ENCODE measurements at places on chromosomes 11 and 22. TPM values are rescaled to one million over a fixed set of nuclear protein-coding genes. Genes with fewer than 3 reads are reported as not detected.

The BTBD10 gene
- 18.3 TPM for total RNA-seq

The MICAL2 gene
- 71.4 TPM for total RNA-seq

The C11orf16 gene
- total RNA-seq: not detected

The OR5A1 gene
- not detected for total RNA-seq

The ATG13 gene
- 47.4 TPM for total RNA-seq

The OPCML gene
- not detected for total RNA-seq

The CTSW gene
- 12.3 TPM for total RNA-seq

The YAP1 gene
- 0.45 TPM for total RNA-seq

The YPEL4 gene
- 0.05 TPM for total RNA-seq

The KRTAP5-1 gene
- total RNA-seq: not detected

The SESN3 gene
- 7.3 TPM for total RNA-seq

GRCh38 chr11:81497202-81497804 is 1236.4 kb downstream of the FAM181B start:
- DNase-seq: no peak

DNA sequence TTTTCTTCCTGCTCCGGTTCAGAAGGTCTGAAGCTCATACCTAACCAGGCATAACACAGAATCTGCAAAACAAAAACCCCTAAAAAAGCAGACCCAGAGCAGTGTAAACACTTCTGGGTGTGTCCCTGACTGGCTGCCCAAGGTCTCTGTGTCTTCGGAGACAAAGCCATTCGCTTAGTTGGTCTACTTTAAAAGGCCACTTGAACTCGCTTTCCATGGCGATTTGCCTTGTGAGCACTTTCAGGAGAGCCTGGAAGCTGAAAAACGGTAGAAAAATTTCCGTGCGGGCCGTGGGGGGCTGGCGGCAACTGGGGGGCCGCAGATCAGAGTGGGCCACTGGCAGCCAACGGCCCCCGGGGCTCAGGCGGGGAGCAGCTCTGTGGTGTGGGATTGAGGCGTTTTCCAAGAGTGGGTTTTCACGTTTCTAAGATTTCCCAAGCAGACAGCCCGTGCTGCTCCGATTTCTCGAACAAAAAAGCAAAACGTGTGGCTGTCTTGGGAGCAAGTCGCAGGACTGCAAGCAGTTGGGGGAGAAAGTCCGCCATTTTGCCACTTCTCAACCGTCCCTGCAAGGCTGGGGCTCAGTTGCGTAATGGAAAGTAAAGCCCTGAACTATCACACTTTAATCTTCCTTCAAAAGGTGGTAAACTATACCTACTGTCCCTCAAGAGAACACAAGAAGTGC is 661 bp upstream of the MALAT1 start:
- DNase-seq: peak; percentile 52

- no peak for DNase-seq
Observed at GRCh38 chr11:19938866-19939265, 221.4 kb downstream of the DBX1 start.

DNA sequence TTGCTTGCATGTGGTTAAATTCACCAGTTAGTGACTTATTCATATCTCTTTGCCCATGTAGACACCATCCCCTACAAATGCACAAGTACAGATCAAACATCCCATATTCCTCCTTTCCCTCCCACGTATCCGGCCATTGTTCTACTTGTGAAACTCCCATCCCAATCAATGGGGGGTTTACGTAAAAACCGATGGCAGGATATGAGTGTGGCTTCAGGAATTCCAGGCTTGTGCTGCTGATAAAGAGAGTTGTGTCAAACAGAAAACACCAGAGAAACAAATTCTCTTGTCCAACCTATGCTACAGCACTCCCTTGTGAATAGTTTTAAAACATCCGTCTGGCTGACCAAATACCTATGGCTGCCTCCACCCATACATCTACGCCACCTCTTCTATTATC is 15.5 kb downstream of the FLI1 start:
- no peak for DNase-seq

DNA sequence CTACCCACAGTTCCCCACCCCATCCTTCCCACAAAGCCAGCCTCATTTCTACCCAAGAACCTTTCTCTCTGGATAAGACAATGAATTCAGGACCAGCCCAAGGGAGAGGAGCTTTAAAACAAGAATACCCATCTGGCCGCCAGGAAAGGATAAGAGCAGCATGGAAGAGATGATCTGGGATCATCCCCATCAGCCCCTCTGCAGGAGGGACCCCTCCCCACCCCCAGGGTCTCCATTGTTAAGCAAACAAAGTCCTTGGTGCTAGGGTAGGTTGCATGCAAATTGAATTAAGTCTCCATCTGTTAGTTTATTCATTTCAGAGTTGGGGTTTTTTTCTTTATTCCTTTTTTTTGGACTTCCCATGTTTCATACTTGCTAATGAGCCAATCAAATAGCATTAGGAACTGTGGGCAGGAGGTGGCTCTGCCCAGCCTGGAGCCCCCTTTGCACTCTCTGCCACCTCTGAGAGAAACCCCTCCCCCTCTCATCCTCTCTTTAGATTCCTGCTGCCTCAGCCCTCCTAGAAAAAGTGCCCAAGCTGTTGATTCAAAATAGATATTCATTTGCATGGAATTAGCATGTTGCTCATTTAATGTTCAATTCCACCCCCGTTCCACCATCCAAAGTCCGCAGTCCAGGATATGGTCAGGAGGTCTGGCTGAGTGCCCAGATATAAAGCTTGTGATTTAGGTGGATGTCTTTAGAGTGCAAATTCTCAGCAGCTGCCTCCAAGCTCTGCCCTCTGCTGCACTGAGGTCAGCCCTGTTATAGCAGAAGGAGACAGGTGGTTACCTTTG is 138.5 kb upstream of the NCAM1 start:
- DNase-seq: no peak

- DNase-seq: peak; percentile 19
Observed at GRCh38 chr11:43282607-43283440, 29.0 kb upstream of the API5 start.

GRCh38 chr11:113082341-113082955 is 121.2 kb downstream of the NCAM1 start:
- DNase-seq: no peak

DNA sequence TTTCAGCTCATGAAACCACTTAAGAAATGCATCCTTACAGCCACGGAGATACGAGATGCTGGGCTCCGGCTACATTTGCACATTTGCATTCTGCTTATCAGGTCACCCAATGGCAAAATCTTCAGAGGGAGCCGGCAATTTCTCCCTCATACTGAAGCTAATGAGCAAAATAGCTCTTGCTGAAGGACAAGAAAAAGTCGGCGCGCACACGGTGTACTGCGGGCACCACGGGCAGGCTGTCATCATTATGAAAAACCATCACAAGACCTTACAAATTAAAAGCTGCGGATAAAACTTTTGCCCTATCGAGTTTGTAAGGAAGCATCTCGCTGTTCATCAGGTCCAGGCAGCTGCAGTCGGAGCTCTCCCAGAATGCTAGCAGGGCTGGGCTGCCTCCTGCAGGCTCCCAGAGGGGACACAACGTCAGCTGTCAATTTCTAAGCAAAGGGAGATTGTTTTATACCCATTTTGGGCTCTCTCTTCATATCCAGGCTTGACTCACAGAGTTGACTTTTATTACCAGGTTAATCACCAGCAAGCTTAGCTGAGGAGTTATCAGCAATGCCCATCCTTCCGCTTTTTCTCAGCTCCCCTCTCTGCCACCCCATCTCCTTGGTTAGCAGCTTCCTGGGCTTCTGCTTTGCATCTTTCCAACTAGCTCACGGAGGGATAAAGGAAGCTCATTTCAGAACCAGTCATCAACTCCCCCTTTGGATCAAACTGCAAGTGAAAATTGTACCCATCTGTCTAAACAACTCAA is 375.1 kb downstream of the OPCML start:
- no peak for DNase-seq

DNA sequence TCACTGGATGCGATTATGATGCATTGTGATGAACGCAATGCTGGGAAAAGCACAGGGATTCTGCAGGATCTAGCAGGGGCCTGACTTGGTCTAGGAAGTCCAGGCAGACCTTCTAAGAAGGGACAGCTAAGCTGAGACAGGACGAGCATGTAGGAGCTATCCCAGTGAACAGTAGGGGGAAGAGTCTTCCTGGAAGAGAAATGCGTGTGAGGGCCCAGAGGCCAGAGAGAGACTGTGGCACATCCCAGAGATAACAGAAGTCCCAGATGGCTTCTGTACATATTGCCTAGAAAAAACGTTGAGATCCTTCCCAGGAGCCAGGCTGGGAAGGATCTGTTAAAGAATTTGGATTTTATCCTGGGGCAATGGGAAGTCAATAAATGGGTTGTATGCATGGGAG is 24.6 kb downstream of the RCN1 start:
- DNase-seq: no peak

DNA sequence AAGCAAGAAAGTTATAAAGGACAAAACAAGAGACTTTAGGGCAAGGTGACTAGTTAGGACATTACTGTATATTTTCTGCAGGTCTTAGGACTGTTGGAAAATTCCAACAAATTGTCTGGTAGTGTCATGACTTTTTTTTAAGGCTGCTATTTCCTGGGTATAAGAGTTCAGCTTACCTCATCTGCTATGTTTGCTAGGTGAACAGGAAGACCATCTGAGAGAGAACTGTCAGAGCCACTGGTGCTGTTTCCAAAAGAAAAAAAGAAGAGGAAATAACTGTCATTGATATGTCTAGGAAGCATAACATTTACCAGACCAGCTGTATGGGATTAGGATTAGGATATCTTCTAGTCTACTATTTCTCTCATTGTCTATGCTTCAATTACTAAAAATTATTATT is 26.3 kb upstream of the MTCH2 start:
- no peak for DNase-seq

GRCh38 chr11:83918476-83918875 is 632.3 kb upstream of the CCDC90B start:
- DNase-seq: no peak

DNA sequence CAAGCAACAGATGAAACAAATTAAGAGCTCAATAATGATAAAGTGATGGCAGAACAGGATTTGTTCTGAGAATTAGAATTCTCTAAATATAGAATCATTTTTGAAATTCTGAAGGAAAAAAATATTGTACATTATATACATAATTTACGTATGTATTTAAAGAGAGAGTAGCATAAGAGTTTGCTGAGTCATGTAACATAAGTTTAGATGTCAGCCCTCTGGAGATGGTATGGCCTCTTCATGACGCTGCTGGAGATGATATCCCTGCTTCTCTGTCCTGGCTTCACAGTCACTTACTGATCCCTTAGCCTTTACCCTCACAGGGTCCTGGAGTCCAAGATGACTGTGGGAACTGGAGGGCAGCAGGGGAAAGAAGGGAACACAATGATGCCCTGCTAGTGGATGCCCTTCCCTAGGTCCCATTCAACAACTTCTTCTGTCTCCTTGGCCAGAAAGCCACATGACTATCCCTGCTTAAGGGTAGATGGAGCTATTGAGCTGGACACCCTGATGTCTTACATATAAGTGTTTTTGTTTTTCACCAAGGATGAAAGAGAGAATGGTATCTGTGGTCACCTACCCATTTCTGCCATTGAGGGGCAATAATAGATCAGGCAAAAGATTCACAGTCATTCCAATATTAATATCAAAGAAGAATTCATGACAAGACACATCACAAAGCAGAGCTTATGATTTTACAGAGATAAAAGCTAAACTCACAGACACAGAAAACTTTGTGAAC is 753.1 kb downstream of the TBC1D22A start:
- no peak for DNase-seq

GRCh38 chr22:39773976-39774539 is 119.5 kb downstream of the ENTHD1 start:
- peak; percentile 12 for DNase-seq

GRCh38 chr11:106091480-106092123 is 14.1 kb downstream of the AASDHPPT start:
- no peak for DNase-seq

DNA sequence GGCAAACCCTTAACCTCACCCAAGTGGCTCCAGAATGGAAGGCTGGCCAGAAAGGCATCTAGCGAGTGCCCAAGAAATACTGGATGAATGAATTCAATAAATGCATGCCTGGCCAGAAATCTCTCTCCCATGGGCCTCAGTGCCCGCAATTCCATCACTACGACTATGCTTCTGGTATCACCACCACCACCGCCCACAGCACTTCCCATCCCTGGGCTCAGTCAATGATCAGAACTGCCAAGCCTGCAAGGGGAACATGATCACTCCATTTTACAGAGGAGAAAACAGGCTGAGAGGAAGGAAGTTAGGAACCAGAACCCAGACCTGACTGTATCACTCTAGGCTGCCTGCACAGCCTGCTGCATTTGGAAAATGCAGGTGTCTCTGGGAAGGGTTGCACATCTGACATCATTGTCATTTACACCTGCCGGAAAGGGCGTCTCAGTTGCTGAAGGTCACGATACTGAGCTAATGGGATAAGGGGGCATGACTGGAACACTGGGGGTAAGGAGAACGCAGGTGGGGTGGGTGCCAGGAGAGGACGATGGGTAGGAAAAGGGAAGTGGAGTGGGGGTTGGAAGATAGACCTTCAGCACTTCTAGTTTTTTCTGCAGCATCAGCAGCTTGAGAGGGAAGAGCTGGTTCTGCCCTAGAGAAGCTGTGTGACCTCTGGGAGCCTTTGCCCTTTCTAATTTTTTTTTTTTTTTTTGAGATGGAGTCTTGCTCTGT is 3.2 kb downstream of the GPR152 start:
- DNase-seq: no peak

DNA sequence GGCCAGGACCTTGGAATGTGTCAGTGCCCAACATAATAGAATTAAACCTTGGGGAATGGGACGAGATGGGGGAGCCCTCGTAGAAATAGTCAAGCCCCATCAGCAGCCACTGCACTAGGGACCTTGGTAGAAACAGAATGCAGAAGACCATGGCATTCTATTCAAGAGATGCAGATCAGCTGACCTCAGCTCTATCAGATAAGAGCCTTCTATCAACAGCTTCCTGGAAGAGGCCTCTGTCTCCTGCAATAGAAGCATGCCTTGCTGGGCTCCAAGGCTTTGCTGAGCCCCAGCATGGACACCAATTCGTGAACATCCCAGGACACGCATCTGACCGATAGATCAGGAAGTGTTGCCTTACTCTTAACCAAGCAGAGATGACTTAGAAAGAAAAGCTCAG is 27.5 kb upstream of the FLI1 start:
- no peak for DNase-seq

GRCh38 chr11:96052921-96053651 is 129.2 kb upstream of the MTMR2 start:
- no peak for DNase-seq

GRCh38 chr11:24859801-24860300 is 363.0 kb downstream of the LUZP2 start:
- no peak for DNase-seq

DNA sequence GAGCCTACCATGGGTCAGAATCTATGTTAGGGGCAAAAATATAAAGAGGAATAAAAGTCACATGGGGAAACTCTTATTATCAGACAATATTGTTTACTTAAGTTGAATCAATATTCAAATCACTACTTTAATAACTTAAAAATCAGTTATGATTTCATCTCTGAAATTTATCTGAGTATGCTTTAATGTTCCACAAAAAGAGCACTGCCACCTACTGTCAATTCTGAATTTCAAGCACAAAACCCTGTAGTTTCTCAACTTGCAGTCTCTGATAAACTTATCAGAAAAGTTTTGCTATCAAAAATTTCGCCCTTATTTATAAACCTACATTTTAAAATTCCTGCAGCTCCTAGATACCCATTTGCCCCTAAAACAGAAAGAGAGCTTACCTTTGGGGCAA is 47.3 kb downstream of the RDX start:
- DNase-seq: no peak

Data from activated T-cell treated with anti-CD3 and anti-CD28 coated beads, Interleukin-2, amount 50 U/mL, for 4 hours (primary cell).